ENCODE measurements at places on chromosomes 4 and X.
A peak's percentile ranks its signal among the peaks of the same experiment; 100 is the strongest.

- no peak for DNase-seq
Observed at GRCh38 chr4:183326853-183327252, 4.6 kb upstream of the CLDN24 start.

- no peak for DNase-seq
Observed at GRCh38 chr4:88353324-88353723, 25.3 kb upstream of the HERC6 start.

GRCh38 chrX:18946611-18947010 is 37.3 kb downstream of the PHKA2 start:
- DNase-seq: no peak

DNA sequence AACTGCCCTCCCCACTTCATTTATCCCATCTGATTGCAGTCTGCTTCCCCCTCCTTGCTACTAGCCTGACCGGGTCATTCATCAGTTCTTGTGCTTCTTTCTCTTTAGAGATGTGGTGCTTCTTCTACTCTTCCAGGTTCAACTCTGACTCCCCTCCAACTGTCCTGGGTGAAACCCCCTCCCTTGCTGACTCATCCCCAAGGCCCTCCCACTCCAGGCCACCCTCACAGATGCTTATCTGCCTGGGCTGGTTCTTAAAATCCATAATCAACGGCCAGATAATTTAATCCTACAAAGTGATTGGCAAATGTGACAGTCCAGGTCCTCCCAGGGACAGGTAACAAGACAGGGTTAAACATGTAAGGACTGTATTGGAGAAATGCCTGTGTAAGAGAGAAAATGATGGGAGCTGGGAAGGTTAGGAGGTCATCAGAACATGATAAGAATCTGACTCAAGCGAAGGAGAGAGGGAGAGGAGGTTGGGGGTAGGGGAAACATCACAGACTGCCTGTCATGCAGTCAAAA is 182.8 kb upstream of the C1QTNF7 start:
- no peak for DNase-seq

GRCh38 chr4:166078955-166079354 is 205.9 kb downstream of the TLL1 start:
- no peak for DNase-seq

DNA sequence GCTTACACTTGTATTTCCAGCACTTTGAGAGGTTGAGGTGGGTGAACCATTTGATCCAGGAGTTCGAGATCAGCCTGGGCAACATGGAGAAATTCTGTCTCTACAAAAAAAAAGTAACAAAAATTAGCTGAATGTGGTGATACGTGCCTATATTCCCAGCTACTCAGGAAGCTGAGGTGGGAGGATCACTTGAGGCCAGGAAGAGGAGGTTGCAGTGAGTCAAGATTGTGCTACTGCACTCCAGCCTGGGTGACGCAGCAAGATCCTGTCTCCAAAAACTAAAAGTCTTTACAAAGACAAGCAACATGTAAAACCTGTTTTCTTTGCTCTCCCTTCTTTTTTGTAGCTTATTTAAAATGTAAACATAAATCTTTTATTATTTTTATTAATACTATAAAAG is 1156.1 kb downstream of the FAT4 start:
- DNase-seq: no peak

DNA sequence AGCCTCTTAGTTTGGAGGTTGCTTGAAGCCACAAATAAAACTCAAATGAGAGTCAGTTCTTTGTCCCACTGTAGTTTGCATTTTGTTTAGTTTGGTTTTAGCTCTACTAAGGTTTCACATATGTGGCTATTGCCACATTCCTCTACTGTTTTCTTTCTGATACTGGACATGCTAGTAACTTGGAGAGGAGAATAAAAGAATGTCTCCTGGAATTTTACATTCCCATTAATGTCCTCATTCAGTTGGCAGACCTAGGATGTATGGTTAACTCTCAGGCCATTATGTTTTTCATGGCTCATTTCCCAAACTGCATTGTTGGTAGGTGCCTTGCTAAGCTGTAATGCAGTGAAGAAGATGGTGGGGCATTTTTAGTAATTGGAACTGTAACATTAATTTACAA is 29.9 kb downstream of the UPRT start:
- DNase-seq: no peak

DNA sequence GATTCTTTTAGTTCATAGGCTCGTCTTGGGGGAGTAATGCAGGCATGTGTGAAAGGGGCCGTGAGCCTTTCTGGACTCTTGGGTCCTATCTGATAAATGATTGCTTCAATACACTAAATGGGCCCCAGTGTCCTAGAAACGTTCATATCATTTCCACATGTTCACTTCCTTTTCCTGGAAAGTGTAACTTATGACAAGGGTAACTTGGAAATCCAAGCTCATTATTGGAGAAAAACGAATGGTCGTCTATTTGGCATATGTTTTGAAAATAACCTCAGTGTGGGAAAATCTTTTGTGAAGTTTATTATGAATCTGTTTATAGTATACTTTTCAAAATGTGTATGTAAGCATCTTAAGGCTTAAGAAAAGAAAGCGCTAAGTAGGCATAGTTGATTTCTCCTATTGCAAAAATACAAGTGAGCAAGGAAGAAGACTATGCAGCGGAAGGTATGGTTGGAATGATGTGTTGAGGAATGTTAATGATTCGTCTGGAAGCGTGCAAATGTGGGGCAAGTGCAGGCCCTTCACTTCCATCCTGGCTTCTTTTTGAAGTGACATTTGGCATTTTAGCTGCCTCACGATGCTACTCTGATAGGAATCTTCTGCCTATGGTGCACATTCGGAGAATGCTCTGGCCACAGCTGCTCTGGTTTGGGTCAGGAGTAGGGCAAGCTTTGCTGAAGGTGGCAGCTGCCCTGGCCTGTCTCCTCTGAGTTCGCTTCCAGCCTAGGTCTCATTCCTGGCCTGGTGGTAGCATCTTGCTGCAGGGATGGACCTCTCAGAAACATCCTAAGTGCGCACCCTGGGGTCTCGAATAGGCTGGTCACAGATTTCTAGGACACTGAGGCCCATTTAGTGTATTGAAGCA is 49.5 kb upstream of the STOX2 start:
- no peak for DNase-seq

DNA sequence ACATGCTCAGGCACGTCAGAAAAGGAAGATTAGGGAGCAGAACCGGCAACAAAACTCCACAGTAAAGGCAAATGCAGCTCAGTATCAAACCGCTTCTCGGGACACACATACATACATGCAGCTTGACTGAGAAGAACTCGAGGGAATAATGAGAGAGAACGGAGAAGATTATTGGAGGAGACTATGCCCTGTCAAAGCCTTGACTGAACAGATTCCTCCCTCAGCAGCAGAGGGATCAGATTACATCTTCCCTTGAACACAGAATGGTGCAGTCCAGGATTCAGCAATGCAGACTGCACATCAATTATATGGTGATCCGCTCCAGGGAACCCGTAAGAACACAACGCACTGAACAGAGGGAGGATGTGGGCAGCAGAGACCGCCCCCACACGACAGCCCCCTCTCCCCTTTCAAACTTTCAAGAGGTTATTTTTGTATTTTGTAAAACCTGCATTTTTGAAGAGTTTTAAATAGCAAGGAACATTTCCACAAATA is 183.2 kb downstream of the FBXW7 start:
- DNase-seq: no peak

DNA sequence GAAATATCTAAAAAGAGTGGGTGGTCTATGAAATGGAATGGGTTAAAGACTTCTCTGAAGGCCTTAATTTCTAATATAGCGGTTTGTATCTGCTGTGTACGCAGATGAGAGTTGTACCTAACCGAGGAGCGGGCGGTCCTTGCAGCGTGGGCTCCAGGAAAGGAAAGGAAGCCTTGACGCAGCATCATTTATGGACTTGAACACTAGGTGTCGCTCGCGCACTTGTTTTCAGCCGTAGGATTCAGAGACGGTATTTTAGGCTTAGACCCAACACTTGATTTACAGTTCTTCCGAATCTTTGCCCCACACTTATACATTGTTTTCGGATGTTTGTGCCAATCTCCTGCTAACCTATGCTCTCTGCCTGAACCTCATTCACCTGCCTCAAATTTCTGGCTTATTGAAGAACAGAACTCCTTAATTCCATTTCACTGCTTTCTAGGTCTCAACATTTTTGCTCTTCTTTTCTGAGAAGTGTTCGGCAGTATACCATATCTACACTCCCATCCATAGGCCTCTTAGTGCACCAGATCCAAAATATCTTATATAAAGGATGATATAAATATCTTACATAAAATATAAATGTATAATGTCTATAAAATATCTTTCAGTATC is 48.9 kb upstream of the AADAT start:
- DNase-seq: peak; percentile 38

- no peak for DNase-seq
Observed at GRCh38 chrX:37986893-37987292, 19.5 kb upstream of the SYTL5 start.

DNA sequence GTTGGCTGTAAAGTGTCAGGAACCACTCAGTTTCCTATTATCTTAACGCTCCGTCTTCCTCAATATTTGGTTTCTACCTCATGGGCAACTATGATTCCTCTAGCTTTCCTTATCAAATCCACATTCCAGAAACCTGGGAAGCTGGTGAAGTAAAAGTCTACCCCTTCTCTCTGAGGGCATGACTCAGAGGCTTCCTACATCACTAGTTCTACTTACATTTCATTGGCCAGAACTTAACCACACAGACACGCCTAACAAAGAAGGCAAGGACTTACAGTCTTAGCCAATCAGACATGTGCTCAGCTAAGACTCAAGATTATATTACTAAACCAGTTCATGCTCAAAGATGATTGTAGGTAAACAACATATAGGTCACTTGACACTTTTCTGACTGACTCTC is 30.4 kb downstream of the COX7B2 start:
- DNase-seq: no peak

Data from activated CD4-positive, CD25-positive, alpha-beta regulatory T cell (primary cell).